ENCODE measurements at places on chromosomes 5 and 9. TPM values are rescaled to one million over a fixed set of nuclear protein-coding genes. Genes with fewer than 3 reads are reported as not detected.

Gene HMCN2
- 0.18 TPM for total RNA-seq

Gene BTNL8
- not detected for total RNA-seq

Gene ANGPTL2
- 3.6 TPM for total RNA-seq

Gene DOCK8
- not detected for total RNA-seq

Gene PGGT1B
- 8.8 TPM for total RNA-seq

Gene SPIN1
- 67.5 TPM for total RNA-seq

Gene SHISAL2B
- total RNA-seq: not detected

Gene GABRP
- 0.39 TPM for total RNA-seq

Gene COL23A1
- 19.7 TPM for total RNA-seq

Gene C5orf46
- not detected for total RNA-seq

Gene IL3
- not detected for total RNA-seq

Gene SPINK4
- 7.8 TPM for total RNA-seq

Gene SOHLH1
- not detected for total RNA-seq

Gene RANBP17
- total RNA-seq: 16.8 TPM

Gene AK8
- total RNA-seq: 0.83 TPM

Gene ENTREP1
- 176 TPM for total RNA-seq

Gene FAM221B
- not detected for total RNA-seq

Gene GABRA6
- total RNA-seq: not detected

Gene RELL2
- 1.8 TPM for total RNA-seq

Gene TMEM174
- not detected for total RNA-seq

Gene SLCO6A1
- not detected for total RNA-seq

Gene HAPLN1
- total RNA-seq: 14.3 TPM

Gene MPDZ
- 50.6 TPM for total RNA-seq

Gene C7
- 153 TPM for total RNA-seq

Gene TGFBI
- total RNA-seq: 9.0 TPM

Gene HAVCR1
- not detected for total RNA-seq

Gene ABLIM3
- total RNA-seq: 2.1 TPM

Gene IL4
- total RNA-seq: not detected

Gene NKD2
- 4.4 TPM for total RNA-seq

Gene IFNB1
- not detected for total RNA-seq

Gene ARL15
- 31.6 TPM for total RNA-seq

Gene PFN3
- total RNA-seq: not detected

Gene PCDHGA3
- total RNA-seq: 3.2 TPM

Gene FGF1
- total RNA-seq: 0.81 TPM

Gene SPATA31C2
- not detected for total RNA-seq

Gene IFNA13
- not detected for total RNA-seq

Gene MOCS2
- 53.5 TPM for total RNA-seq

Gene CCIN
- total RNA-seq: not detected

Gene GPR151
- not detected for total RNA-seq

Gene SARDH
- total RNA-seq: 16.9 TPM

Gene TTC16
- total RNA-seq: 0.06 TPM

Gene TTC1
- total RNA-seq: 28.1 TPM

Gene LHX3
- total RNA-seq: not detected

Gene LCN15
- total RNA-seq: 0.77 TPM

Gene ALDH1A1
- total RNA-seq: 3.0 TPM

Data from cardiac muscle cell (in vitro differentiated cells and primary cell).